ENCODE measurements at places on chromosomes 5 and 9.

GRCh38 chr5:14097998-14098471 is 45.1 kb upstream of the TRIO start:
- no peak for DNase-seq

GRCh38 chr5:59104400-59105127 is 521.7 kb downstream of the RAB3C start:
- no peak for DNase-seq

DNA sequence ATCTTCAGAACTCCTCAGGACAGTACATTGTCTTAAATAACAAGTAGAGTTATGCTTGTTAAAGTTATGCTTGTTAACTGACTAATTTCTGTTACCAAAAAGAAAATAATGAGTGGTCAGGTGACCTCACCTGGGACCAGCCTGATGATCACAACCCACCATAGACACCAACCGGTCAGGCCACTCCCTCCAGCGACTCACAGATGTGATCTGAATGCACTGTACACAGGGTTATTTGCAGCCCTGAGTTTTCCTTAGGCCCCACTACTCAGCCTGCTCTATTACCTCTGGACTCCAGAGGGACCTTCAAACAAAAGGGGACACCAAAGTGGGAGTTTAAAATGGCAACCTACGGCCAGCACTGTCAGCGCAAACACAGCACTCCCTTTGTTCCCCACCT is 55.3 kb downstream of the ARSB start:
- no peak for DNase-seq

DNA sequence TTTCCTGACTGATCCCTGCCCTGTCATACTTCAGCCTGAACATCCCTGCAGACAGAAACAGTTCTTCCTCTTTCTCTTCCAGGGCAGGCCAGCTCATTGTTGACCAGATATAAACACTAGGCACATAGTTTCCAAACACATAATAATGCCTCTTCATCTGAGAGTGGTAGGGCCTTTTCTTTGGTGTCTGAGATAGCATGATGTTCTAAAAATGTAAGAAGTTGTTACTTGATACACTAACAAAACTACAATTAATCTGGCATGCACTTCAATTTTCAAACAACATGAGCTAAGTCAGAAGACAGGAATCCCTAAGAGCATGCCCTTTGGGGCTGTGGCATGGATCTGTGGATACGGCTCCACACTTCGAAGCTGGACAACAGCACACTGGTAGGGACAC is 246.6 kb downstream of the SPOCK1 start:
- DNase-seq: no peak

- no peak for DNase-seq
Observed at GRCh38 chr9:12314589-12314988, 378.6 kb upstream of the TYRP1 start.

DNA sequence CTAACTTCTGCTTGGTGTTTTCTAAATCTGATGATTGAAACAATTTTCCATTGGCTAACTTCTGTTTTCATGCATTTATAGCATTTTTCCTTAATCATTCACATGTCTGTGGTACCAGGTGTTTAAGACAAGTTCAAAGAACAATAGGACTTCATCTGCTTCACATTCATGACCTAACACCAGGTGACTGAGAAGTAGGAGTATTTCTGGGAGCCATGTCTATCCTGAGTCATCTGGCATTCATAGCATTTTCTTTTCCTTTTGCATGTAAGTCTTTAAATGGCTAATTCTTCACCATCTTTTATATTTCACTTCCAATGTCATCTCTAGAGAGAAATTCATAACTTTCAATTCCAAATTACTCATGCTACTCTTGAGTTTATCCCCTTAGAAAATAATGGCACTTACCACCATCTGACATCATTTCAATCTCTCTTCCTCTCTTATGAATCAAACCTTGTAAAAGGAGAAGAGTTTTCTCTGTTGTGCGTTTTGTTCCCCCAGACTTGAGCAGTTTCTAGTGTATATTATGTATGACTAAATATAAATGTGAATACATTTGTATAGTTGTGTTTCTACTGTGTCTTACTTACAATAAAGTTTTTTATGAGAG is 1196.1 kb upstream of the CDH9 start:
- DNase-seq: no peak

DNA sequence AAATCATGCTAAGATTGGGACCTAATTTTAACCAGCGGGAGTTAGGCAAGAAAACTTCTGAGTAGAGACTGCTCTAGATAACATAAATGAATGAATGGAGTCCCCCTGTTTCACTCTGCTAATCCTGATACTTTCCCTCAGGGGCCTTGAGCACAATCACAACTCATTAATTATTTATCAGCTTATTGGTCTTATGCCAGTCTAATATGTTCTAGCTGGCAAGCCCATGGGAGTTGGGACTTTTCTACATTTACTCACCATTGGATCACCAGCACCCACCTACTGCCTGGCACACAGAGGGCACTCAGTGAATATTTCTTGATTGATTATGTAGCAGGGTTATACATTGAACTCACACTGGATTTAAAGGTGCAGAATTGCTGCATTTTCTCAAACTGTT is 13.5 kb upstream of the TMED7 start:
- no peak for DNase-seq

DNA sequence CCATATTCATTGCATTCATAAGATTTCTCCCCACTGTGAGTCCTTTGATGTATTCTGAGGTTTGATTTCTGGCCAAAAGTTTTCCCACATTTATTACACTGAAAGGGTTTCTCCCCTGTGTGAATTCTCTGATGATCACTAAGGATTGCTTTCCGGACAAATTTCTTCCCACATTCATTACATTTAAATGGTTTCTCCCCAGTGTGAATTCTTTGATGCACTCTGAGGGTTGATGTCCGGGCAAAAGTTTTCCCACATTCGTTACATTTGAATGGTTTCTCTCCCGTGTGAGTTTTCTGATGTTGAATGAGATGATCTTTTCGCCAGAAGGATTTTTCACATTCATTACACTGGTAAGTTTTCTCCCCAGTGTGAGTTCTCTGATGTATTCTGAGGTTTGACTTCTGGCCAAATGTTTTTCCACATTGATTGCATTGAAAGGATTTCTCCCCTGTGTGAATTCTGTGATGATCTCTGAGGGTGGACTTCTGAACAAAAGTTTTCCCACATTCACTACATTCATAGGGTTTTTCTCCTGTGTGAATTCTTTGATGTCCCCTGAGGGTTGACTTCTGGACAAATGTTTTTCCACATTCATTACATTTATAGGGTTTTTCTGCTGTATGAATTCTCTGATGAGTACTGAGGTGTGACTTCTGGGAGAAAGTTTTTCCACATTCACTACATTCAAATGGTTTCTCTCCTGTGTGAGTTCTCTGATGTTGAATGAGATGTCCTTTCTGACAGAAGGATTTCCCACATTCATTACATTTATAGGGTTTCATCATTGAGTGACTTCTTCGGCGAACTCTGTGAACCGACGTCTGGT is 18.8 kb downstream of the ZNF510 start:
- DNase-seq: no peak

DNA sequence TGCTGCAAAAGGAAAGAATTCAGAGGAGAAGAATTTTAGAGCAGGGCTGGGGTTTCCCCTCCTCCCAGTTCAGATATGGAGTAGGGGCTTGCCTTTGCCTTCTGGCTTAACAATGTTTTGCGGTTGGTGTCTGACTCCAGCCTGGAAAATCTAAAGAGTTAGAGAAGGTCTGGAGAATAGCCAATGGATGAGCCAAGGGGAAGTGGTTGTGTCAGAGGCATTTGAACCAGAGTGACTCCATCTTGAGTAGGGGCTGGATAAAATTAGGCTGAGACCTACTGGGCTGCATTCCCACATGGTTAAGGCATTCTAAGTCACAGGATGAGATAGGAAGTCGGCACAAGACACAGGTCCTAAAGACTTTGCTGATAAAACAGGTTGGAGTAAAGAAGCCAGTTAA is 133.7 kb downstream of the DIRAS2 start:
- DNase-seq: no peak

DNA sequence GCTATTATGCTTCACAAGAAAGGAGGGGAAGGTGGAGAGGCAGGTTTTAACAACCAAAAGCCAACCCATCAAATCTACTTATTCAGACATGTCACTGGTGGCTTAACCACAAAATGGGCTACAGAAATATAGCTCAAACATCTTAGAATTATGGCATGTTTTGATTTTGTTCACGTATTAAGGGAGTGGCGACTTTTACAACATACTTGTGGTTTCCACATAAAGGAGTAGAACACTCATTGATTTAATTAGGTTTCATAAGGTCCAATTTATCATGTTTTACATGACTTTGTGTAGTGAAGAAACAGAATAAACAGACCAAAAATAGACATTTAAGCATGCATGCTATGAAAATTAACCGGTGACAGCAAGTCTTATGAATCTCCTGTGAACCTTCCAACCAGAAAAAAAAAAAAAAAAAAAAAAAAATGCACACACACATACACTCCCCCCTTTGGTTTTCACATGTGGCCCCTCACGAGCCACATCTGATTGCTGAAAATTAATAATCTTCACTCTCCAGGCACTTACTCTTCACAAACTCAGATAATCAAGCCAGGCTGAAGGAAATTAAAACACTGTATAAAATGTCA is 5.4 kb downstream of the ZNF608 start:
- DNase-seq: no peak

- no peak for DNase-seq
Observed at GRCh38 chr5:93425096-93425495, 155.9 kb downstream of the NR2F1-AS1 start.
